ENCODE measurements at places on chromosomes 16 and 17.

GRCh38 chr17:2602597-2603017, 9.2 kb downstream of the PAFAH1B1 start:
- DNase-seq = no peak

GRCh38 chr16:58449768-58450167, 50.2 kb upstream of the NDRG4 start:
- DNase-seq = no peak

- peak; percentile 12 for DNase-seq
These were observed 40.7 kb upstream of the ANKFY1 start for GRCh38 chr17:4304417-4305027.

GRCh38 chr16:57140931-57141668, 44.7 kb downstream of the PSME3IP1 start:
- no peak for DNase-seq

DNA sequence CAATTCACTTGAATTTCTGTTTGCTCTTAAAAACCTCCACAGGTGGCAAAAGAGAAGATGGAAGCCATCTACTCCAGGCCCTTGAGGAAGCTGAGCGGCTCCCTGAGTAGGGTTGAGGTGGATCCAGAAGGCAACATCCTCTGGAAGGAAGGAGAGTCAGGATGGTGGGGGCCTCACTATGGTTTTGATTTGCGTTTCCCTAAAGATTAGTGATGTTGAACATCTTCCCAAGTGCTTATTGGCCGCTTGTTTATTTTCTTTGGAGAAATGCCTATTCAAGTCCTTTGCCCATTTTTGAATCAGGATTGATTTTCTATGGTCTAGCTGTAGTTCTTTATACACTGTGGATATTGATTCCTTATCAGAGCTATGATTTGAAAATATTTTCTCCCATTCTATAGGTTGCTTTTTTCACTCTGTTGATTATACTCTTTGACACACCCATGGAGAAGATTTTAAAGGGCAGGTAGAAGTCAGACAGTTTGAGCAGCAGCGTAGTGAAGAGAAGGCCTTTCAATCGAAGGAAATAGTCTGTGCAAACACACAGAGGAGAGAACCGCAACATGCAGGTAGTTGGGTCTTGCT, 58.6 kb downstream of the WSB1 start:
- no peak for DNase-seq

GRCh38 chr17:45296833-45297124, 20.0 kb downstream of the MAP3K14 start:
- no peak for DNase-seq

GRCh38 chr17:12301551-12301950, 280.9 kb downstream of the MAP2K4 start:
- DNase-seq = no peak

DNA sequence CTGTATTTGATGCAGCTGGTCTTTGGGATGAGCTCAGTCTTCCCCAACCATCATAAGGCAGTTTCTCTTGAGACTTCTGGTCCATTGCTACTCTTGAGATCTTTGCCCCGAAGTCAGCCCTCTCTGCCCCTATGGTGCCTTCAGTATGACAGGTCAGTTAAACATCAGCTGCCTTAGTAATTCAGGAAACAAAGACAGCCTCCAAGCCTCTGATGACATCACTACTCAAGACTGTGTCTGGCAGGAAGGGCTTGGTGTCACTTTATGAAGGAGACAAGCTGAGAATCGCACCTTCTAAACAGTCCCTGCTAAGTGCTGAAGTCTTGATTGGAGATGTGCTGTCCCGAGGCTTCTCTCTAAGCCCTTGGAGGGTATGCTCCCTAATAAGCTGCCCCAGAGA, 104.9 kb upstream of the TBX2 start:
- DNase-seq = no peak

All from HL-60 (cell line).